Amniotic stem cell (primary cell): ENCODE measurements at places on chromosomes 6 and 20.

DNA sequence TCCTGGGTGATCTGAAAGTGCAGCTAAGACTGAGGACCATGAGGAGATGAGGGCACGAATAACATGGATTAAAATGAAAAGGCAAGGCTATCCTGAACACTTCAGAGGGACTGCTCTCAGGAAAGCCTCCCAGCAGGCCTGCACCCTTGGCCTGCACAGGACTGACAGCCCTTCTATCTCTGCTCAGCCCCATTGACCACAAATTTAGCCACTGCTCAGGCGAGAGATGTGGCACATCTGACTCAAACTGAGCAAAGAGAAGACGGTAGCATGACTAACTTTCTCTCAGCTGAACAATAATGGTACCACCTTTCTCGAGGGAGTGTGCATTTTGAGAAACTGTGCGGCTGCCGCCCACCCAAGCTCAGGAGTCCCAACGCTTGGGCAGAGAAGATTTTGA is 257.5 kb downstream of the ADGB start:
- no peak for DNase-seq

GRCh38 chr6:121516331-121516730 is 80.9 kb downstream of the GJA1 start:
- DNase-seq = no peak

DNA sequence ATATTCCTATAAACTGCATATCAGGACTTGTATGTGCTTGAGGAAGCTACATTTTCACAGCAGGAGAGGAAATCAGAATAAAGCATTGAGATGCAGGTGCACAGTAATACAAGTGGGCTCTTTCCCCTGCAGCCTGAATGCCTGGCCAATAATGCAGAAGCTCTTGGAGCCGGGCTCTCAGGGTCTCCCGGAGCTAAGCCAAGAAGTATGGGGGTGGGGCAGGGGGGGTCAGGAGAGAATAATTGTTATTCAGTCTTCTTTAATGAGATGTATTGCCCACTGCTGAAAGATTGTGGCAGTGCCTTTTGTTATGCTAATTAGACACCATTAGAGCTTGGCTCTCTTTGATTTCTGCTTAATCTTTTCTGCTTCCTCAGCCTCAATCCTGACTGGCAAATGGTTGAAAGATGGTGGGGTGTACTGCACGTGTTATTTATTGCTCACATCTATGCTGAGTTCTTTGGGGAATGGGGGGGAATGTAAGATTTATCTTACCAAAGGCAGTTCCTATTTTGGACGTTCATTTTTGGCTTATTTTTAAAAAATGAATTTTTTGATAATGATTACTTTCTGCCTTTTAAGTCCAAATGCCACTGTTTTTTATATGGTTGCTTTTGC is 407.6 kb upstream of the SOX4 start:
- no peak for DNase-seq

- DNase-seq = no peak
Measured at GRCh38 chr6:141607956-141608355, 524.8 kb upstream of the GJE1 start.

GRCh38 chr6:137744877-137745276 is 122.2 kb upstream of the TNFAIP3 start:
- no peak for DNase-seq

DNA sequence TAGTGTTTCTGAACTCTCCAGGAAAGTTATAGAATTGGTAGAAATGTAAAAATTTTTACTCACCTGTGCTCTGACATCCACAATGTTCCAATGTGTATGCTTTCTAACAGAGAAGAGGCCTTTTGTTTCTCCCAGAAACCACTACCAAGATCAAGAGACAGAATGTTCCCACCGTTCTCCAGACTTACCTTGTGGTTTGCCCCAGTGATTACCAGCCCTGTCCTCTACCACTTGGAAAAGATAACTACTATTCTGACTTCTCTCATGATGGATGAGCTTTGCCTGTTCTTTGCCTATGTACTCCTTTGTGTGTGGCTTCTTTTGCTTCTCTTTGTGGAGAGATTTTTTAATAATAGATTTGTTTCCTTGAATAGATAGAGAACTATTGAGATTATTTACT is 173.0 kb upstream of the SCGN start:
- DNase-seq = no peak
